Cortex of kidney (tissue), 1 donor: ENCODE measurements at places on chromosomes 4 and X.

GRCh38 chr4:117284736-117285135, 199.4 kb upstream of the TRAM1L1 start:
- no peak for DNase-seq

DNA sequence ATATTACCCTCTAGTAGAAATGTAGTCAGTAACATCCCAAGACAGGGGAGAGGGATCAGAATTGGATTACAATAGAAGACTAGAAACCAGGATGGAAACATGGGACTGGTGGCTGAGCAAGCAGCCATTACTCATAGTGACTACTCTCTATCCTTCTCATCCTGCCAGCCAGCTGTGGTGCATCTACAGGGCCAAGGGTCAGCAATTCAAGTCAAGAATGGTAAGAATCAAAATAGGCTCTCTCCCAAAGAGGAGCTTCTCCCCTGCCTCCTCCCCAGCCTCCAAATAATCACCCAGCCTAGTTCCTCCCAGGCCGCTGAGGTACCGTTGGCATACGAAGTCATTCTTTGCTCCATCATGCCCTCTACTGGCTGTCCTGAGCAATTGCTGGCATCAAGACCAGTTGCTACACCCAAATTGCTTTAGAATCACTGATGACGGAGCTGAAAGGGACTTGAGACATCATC, 19.4 kb downstream of the AWAT2 start:
- DNase-seq = no peak

- DNase-seq = no peak
Measured at GRCh38 chrX:119784747-119785446, 6.5 kb downstream of the RPL39 start.

GRCh38 chrX:55767100-55767499, 49.6 kb downstream of the RRAGB start:
- DNase-seq = no peak

GRCh38 chr4:108272986-108273385, 104.3 kb upstream of the LEF1 start:
- DNase-seq = no peak

DNA sequence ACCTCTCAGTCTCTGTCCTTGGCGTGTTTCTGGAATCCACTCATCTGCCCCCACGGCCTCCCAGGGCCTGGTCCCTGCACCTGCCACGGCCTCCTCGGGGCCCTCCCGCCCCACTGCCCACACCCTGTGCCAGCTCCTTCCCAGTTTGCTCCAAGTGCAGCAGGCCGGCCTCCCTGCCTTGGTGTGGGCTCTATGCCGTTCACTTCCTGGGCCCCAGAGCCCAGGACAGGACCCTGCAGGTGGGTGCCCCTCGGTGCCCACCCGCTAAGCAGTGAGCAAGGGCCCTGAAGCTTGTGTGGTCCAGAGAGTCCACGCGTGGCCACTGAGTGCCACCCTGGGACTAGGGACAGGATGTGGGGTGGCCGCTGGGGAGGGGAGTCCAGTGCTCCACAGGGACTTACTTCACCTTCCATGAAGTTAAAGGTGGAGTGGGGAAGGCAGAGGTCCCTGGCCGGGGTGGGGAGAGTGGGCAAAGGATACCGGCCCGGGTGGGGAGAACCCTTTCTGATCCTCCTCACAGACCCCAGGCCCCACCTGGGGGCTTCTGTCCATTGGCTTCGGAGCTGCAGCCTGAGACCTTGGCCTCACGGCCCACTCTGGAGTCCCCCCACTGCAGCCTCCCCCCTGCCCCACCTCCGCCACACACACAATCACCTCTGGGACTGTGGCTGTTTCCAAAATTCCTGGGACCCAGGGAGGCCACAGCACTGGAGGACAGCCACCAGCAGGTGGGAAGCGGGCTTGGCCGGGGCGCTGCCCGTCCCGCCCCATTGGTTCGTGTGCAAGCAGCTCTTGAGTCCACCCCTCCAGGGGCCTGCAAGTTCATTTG, 60.0 kb upstream of the NKX1-1 start:
- no peak for DNase-seq

GRCh38 chrX:2446815-2447214, 54.0 kb downstream of the DHRSX start:
- no peak for DNase-seq

DNA sequence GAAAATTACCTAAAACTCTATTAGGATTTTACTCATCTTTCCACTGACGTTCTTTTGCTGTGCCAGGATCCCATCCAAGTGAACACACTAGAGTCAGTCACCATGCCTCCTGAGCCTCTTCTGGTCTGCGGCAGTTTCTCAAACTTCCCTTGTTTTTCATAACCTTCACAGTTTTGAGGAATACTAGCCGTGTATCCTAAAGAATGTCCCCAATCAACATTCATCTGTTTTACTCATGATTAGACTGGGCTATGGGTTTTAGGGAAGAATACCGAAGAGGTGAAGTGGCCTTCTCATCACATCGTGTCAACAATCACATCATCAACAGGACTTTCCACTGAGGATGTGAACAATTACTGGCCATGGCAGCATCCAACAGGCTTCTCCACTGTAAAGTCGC, 4.8 kb downstream of the LRP2BP start:
- DNase-seq = no peak

DNA sequence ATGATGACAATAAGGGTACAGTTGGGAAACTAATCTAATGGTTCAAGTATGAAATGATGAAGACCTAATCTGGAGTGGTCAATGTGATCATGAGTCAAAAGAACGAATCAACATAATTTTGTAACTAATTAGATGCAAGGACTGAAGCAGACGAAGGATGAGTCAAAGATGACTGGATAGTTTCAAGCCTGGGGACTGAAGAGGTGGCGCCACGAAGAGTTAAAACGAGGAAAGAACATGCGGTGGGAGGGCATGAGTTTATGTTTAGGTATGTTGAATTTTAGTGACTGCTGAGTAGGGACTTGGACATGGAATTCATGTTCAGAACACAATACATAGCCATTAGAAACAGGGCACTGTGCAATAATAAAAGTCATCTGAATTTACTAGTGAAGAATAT, 221.5 kb upstream of the FAM241A start:
- DNase-seq = no peak

DNA sequence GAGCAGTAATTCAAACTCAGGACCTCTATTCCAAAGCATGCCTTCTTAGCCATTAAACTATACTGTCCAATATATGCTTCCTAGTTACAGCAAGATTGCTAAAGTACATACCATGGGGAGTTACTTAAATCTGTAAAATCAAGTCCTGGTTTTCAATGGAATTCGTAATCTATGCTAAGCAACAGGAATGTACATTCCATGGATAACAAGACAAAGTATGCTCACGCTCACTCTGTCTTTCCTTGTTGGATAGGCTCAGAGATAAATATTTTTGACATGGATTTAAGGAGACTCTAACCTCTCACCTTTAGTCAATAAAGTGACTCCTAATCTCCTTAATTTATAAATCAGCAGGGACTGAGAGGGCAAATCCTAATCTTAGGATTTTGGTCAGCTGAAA, 47.3 kb upstream of the STK26 start:
- no peak for DNase-seq

DNA sequence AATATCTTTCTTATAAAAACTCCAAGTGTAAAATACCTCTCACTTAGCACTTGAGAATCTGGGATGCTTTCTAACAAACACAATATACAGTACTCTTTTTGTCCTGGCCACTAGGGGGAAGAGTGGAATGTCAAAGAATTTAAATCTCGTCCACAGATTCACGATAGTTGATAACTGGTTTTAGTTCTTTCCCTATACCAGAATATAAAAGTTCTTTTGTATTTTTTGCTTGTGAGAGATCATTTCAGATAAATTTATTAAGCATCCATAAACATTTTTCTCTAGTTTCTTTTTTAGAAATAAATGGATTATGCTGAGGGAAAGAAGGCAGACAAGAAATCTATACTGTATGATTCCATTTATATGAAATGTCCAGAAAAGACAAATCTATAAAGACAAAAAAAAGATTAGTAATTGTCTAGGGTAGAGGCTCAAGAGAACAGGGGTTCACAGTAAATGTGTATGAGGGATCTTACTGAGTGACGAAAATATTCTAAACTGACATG, 50.4 kb downstream of the MGARP start:
- DNase-seq = no peak

- DNase-seq = no peak
Measured at GRCh38 chrX:57282568-57282967, 3.9 kb upstream of the FAAH2 start.

- DNase-seq = no peak
Measured at GRCh38 chr4:914531-914930, 17.6 kb downstream of the GAK start.

GRCh38 chr4:90183254-90183653, 56.1 kb downstream of the CCSER1 start:
- DNase-seq = no peak

DNA sequence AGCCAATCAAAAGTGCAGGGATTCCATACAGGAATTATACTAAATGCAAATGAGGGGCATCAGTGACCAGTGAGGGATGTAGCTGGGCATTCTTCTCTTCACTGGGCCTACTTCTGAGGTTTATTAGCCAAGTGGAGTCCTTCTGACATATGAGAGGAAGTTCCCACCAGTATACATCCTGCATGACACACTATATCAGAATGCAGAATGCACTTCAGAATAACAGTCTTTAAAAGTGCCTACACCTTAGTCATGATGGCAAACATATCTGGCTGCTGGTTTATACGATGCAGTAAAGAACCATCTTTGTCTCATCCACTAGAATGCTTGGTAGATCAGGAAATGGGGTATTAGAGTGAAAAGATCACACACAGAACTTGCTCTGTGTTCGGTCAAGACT, 180.3 kb upstream of the PPARGC1A start:
- no peak for DNase-seq

DNA sequence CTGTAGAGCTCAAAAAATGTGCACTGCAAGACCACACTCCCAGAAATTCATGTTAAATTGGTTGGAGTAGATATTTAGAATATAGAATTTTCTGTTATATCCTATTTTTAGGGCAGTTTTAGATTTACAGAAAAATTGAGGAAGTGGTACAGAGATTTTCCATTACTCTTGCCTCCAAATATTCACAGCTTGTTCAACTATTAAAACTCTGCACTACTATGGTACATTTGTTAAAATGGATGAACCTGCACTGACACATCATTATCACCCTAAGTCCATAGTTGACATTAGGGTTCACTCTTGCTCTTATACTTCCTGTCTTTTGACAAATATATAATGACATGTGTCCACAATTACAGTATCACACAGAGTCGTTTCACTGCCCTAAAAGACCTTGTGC, 1724.5 kb downstream of the C4orf33 start:
- no peak for DNase-seq

GRCh38 chr4:140003876-140004548, 150.0 kb downstream of the MAML3 start:
- DNase-seq = no peak
